LNCaP clone FGC (cell line): ENCODE measurements at places on chromosomes 3 and 15.

DNA sequence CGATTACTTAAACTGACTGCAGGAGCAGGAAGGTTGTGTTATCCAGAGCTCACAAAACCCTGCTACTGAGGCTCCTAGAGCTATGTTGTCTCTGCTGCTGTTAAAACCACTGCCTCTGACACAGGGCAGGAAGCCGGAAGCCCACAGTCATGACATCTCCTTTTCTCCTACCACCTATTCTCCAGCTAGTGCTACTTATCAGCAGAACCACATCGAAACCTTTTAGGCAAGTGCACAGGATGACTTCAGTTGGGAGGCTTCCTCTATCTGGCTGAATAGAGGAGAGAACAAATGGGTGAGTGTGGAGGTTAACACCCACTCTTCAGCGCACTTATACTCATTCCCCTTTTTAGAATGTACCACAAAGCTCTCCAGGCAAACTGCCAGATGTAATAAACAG lies 638.0 kb downstream of the OTOL1 start:
- no peak for DNase-seq

DNA sequence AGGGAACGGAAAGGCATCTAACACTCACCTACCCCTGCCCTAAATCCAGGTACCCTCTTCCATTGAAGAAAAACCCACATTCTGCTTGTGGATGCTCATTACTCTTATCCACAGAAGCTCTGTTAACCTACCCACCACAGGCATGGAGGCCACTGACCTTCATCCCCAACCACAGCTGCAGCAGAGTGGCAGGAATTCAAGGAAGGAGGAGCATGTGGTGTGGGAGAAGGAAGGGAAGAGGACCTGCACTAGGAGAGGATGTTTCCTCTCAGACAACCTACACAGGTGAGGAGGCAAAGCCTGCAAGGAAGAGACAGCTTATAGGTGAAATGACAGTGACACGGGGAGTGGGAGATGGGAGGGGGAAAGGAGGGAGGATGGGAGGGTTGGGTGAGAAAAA lies 192.5 kb upstream of the TSC22D2 start:
- no peak for DNase-seq

DNA sequence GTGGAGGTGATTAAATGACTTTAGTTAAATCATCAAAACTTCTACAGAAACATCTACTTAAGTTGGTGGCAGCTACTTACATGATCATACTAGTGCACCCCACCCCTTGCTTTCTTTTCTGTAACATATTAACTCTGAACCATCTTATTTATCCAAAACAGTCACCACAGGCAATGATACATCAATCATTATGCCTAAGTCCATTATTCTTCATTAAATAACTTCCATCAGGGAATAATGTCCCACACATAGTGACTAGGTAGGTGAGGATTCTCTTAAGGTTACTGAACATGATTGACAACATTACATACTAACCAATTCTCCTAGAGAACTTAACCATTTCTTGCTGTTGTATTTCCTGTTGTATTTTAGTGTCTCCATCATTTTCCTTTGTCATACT lies 210.2 kb downstream of the NR1D2 start:
- no peak for DNase-seq

- DNase-seq = no peak
These were observed 84.8 kb downstream of the DCLK3 start for GRCh38 chr3:36679384-36680200.

GRCh38 chr3:193292386-193292785 lies 51.4 kb downstream of the PLAAT1 start:
- DNase-seq = no peak

DNA sequence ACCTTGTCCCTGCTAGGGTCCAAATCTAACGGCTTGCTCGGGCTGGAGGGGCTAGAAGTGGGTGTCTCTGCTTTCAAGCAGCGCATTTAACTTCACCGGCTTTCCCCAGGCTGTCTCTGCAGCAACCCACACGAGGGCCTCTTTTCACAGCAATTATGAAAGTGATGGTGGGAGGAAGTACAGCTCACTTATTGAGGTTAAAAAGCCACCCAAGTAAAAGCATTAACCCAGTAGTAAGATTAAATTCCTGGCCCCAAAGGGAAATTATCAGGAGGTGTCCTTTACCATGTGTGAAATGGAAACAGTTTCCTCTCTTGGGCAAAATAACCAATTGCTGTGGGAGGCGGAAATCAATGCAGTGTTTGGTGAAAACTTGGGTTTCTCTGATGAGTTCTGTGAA lies 41.1 kb downstream of the NGRN start:
- no peak for DNase-seq

DNA sequence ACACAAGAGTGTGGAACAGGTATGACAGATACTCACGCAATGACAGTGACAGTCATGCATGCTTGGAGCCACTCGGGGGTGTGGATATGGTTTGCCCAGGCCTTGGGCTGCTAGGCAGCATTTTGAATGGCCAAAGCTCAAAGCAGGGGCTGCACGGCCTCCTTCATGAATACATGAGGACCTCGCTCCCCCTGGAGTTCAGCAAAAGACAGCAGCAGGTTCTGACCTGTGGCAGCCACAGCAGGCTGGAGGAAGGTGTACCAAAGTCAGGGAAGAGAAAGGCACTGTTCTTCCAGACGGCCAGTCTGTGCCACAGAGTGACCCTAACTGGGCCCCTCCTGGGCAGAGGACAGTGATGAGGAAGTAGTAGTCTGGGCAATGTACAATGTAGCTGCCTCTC lies 88.2 kb upstream of the C2CD4B start:
- no peak for DNase-seq

- DNase-seq = no peak
These were observed 33.3 kb upstream of the SLC41A3 start for GRCh38 chr3:126117212-126117611.

DNA sequence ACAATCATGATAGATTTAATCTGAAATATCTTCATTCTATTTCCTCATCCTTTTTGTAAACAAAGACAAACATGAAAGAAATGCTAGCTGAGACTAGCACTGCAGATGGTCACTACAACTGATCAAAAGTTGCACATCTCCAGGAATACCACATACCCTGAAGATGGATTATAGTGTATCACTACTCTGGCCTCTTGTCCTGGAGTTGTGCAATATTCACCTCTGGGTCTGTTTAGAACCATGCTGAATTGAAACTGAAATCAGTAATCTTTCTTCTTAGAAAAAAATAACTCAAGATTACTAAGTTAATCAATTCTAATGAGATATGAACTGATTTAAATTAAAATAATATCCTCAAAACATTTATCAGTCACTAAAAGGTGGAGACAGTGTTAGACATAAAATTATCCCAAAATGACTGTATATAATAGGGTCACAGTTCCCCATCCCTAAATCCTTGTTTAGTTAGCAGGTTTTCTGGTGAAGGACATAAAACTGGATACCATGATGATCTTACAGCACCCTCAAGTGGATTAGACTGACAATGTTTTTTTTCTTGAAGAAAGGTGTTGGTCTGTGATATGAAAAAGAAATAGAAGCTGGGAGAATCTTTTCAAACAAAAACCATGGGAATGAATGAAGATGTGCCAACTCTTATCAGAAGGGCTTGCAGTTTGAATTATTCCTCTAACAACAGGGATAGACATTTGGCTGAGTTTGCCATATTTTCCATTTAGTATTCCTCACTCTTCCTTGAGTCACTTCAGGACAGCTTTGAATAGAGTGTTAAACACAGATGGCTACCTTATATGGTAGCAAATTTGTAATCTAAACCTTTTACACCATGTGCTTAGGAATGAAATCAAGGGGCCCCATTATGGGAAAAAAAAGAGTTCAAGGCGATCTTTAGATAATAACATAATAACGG lies 7.1 kb upstream of the TTC14 start:
- peak; percentile 13 for DNase-seq
